ENCODE measurements at places on chromosomes 2 and 18.

DNA sequence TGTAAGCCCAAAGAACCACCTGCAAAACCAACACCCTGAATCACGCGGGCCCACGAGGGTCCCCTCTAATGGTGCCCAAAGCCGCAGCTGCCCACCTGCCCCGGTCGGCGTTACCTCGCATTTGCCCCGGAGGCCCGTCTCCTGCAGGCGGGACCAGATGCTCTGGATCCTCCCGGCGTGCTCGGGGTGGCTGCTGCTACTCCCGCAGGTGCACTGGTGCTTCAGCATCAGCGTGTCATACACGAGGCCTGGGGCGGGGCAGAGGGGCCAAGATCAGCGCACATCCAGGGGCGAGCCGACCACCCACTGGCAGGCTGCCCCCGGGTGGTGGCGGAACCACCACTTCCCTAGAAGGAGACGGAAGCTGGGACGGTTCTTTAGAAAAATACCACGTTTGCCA is 260.1 kb downstream of the TWIST2 start:
- no peak for DNase-seq

DNA sequence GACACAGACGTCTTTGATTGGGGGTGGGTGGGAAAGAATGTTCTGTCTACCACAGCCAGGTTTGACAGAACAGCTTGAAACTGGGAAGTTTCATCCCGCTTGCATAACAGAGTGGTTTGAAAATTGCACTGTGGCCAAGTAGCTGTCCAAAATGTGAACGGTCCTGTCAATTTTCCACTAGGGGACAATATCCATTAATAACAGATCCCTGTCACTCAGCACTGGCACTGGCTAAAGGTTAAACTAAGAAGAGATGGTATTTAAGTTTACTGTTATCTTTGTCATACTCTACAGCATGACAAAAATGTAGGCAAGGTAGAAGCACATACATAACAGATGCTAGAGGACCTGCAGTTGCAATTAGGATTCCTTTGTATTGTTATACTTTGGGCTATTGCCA is 55.6 kb upstream of the ACMSD start:
- peak; percentile 29 for DNase-seq

GRCh38 chr2:229665158-229665557 is 49.2 kb downstream of the DNER start:
- no peak for DNase-seq

- DNase-seq = no peak
Measured at GRCh38 chr2:204129591-204130294, 193.2 kb downstream of the ICOS start.

GRCh38 chr2:191929288-191929687 is 82.4 kb upstream of the CAVIN2 start:
- no peak for DNase-seq

DNA sequence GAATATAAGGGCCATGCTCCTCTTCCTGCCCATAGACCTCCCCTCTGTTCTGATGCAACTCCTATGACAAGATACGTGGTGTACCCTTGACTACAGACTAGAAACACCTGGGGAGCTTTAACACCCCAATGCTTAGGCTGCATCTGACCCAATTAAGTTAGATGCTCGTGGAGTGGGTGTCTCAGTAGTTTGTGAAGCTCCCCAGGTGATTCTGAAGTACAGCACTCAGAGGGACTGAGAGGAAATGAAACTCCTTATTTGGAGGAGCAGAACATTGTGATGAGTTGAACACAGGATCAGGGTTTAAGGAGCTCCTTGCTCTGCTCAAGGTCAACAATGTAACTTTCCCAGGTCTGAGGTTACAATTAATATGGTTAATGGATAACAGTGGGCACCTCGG is 80.3 kb upstream of the TTC39C start:
- no peak for DNase-seq

GRCh38 chr2:46836295-46837111 is 79.1 kb downstream of the MCFD2 start:
- DNase-seq = peak; percentile 85

DNA sequence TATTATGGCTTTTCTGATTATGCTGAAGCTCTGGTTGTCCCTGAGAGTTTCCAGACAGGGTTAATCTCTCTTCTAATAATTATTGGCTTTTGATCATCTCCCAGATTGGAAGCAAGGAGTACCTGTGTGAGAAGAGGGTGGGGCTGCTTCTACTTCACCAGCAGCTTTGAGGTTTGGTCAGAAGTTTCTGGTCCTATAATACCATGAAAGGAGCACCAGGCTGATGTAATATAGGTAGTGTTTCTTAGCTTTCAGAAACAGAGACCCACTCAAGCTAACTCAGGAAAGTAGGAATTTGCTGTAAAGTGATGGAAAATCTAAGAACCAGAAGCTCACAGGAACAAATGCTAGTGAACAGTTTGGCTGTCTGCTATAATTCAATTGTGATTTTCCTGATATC is 57.6 kb downstream of the SGPP2 start:
- no peak for DNase-seq

GRCh38 chr18:62372156-62372555 is 47.0 kb downstream of the TNFRSF11A start:
- DNase-seq = no peak

DNA sequence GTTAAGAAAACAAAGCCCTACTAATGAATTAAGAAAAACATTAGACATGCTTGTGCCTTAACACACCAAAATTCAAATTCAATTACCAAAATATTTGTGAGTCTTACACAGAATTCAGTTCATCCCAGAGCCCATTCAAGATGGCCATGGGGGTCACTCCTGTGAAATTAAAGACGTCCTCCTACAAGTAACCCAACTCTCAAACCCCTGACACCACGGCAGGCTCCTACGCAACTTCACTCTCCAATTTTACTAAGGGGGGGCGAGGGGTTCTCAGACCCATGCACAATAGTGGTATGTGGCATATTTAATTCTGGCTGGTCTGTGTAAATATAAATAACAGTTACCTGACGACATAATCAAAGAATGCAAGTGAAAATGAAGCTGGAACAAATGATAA is 5.0 kb downstream of the ZNF516 start:
- no peak for DNase-seq

- peak; percentile 44 for DNase-seq
Measured at GRCh38 chr2:53490659-53491058, 276.9 kb upstream of the CHAC2 start.

- no peak for DNase-seq
Measured at GRCh38 chr2:15127301-15127700, 433.8 kb downstream of the NBAS start.

GRCh38 chr2:127413782-127414637 is 4.2 kb upstream of the PROC start:
- DNase-seq = peak; percentile 69

DNA sequence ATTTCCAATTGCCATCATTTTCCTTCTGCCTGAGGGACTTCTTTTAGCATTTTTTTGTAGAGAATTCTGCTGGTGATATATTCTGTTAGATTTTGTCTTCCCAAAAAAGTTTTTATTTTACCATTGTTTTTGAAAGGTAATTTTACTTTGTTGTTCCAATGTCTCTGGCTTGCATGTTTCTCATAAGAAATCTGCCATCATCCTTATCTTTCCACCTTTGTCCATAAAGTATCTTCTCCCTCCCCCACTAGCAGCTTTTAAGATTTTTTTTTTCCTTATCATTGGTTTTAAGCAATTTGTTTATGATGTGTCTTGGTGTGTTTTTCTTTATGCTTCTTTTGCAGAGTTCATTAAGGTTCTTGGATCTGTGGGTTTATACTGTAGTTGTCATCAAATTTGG is 104.5 kb downstream of the KCTD1 start:
- no peak for DNase-seq

DNA sequence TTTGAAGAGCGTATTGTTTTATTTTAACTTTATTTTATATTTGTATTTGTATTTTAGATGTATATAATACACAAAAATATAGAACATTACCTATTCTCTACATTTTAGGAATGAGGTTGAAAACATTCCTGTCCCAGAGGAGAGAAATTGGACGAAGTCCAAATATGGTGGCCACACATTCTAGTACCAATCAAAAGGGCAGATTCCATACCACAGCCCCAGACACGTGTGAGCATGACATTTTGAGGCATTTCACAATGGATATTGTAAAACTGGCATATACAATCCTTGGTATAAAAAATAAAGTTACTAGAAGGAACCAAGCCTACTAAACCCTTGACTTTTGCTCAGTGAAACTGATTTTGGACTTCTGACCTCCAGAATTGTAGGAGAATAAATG is 50.6 kb downstream of the C2orf76 start:
- no peak for DNase-seq

GRCh38 chr2:175964195-175964594 is 37.9 kb downstream of the LNPK start:
- no peak for DNase-seq

- no peak for DNase-seq
Measured at GRCh38 chr2:239753401-239753837, 271.7 kb downstream of the NDUFA10 start.

- DNase-seq = no peak
Measured at GRCh38 chr2:42360493-42360889, 526 bp downstream of the COX7A2L start.

- DNase-seq = no peak
Measured at GRCh38 chr18:78934551-78935225, 44.9 kb upstream of the SALL3 start.

- peak; percentile 25 for DNase-seq
Measured at GRCh38 chr2:99600981-99601651, 111.3 kb upstream of the REV1 start.
